B cell (primary cell): ENCODE measurements at places on chromosomes 11 and 22.
A peak's percentile ranks its signal among the peaks of the same experiment; 100 is the strongest.

DNA sequence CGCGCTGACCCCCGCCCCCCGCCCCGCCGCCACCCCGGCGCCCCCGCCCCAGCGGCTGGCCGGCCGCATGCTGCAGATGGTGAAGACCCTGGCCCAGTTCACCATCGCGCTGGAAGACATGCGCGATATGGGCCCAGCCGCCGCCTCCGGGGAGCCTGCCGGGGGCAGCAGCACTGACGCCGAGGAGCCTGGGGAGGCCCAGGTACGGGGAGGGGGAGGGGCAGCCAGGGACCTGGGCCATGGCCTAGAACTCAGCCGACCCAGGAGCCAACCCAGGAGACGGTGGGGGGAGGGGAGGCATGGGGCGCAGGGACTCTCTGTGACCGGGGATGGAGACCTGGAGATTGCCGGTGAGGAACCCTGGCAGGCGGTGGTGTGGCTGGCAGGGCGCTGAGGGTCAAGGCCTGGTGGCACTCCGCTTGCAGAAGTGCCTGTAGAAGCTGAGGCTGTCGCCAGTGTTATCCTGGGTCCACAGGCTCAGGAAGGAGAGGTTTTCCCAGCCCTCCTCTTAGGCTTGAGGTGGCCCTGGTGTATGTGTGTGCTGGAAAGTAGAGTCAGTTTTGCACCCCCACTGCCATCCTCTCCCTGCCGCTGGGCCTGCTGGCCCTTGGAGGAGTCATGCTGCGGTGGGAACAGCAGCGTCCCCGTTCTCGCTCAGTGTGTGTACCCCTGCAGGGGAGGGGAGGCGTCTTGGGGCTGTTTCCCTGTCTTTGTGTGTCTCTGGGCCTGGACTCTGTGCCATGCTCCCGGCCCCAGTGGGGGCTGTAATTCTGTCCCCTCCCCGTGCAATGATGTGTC is 32.9 kb upstream of the RELT start:
- no peak for DNase-seq

GRCh38 chr11:109726061-109726460 is 304.1 kb downstream of the C11orf87 start:
- DNase-seq: no peak

DNA sequence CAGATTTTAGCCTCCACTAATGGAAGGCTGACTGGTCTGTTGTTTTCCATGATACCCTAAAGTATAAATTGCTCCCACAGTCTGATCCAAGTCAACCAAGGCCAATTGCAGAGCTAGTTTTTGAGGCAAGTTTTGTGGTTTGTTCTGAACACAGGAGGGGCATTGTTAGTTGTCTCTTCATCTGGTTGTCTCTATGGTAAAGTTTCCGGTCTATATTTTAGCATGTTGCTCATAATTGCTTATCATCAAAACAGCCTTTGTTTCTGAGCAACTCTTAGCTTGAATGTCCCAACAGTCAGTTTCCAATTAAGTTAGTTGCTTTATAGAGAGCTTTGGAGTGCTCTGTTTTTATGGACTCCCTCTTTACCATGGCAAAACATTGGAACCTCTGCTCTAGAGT is 217.6 kb upstream of the CARD18 start:
- no peak for DNase-seq

GRCh38 chr11:22786475-22786874 is 43.1 kb downstream of the SVIP start:
- DNase-seq: no peak

GRCh38 chr22:31602259-31602952 is 59.6 kb downstream of the PISD start:
- no peak for DNase-seq

DNA sequence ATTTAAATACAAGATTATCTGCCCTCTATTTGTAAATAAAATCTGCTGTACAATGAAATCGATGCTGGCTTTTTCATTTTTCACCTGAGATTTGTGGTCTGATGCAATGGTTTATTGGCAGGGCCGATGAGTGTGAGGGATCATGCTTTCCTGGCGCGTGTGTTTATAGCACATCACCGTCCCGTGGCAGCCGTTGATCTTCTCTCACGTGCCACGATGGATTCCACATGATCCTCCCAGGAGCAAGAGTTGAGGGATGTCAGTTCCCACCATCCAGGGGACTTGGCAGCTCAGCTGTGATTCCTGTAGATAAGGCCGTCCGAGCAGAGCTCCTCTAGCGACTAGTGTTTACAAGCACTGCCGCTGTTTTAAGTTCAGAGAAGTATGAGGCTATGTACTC is 213.7 kb downstream of the TBC1D22A start:
- DNase-seq: no peak

- no peak for DNase-seq
Observed at GRCh38 chr11:487571-488021, 19.4 kb downstream of the RNH1 start.

- DNase-seq: no peak
Observed at GRCh38 chr22:26310616-26311015, 118.4 kb upstream of the ASPHD2 start.

DNA sequence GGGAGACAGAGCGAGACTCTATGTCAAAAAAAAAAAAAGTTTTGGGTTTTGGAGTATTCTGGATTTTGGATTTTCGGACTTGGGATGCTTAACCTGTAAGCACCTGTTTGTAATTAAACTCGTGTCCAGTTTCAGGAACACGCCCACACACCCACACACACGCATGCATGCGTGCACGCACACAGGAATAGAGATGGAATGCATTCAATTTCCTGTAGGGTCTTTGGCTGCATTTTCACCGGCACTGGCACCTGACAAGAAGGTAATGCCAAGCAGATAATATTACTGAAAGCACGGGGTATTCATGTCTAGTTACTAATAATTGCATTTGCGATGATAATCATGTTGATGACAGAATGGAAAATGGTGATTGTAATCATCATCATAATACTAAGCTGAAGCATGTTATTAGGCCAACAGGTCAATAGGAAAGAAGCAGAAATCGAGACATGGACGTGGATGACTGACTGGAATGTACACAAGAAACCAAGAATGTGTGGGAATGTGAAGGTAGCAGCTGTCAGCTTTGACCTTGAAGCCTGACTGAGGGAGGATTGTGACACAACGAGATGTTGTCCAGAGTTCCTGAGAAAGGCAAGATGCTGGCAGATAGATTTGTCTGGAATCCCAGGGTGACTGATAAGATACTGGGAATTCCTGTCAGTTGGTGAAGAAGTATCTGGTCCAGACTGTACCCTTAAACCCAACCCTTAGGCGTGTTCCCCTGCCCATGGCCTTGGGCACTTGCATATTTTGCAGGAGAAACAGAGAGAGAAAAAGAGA is 108.6 kb downstream of the SYN3 start:
- DNase-seq: no peak

DNA sequence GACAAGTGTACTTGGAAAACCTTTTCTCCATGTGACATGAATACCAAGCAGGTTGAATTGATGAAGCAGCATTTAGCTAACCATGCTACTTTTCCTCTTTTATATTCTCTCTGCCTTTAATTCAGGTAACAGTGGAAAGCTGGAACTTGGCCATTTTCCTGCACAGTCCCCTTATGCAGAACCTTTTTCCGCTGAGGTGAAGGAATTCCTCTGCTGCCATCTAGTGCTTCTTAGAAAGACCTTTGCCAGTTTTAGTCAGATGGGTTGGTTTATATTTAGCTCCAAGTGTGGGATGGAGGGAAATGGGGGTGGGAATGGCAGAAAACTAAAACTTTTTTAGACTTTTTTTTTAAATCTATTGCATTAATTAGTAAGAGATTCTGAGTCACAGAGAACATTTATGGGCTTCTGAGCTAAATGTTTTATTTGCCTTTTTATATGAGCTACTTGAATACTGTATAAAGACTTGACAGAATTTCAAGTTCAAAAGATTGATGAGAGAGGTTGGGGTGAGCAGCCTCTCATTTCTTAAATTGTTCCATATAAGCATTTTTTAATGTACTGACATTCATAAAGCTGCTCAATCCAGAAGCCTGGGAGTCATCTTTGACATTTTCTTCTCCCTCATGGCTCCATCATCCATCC is 153.9 kb upstream of the ZC3H12C start:
- no peak for DNase-seq

- DNase-seq: no peak
Observed at GRCh38 chr11:123203934-123204333, 8.9 kb upstream of the CLMP start.

GRCh38 chr22:27150544-27150941 is 493.2 kb downstream of the MIAT start:
- DNase-seq: peak; percentile 5

DNA sequence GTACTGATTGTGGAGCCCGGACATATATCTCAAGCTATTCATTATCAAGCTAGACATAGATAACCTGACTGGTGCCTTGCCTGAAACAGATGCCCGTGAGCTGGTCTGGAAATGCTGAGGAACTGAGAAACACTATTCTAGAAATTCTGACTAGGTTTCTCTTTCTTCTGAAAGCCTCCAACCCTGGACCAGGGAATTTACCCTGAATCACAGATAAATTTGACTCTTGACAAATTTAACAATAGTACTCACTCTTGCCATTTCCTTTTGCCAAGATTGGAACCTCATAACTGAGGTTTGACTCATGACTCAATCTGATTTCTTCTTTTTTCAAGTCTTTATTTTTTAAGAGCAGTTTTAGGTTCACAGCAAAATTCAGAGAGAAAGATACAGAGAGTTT is 189.6 kb upstream of the SYN3 start:
- DNase-seq: no peak

DNA sequence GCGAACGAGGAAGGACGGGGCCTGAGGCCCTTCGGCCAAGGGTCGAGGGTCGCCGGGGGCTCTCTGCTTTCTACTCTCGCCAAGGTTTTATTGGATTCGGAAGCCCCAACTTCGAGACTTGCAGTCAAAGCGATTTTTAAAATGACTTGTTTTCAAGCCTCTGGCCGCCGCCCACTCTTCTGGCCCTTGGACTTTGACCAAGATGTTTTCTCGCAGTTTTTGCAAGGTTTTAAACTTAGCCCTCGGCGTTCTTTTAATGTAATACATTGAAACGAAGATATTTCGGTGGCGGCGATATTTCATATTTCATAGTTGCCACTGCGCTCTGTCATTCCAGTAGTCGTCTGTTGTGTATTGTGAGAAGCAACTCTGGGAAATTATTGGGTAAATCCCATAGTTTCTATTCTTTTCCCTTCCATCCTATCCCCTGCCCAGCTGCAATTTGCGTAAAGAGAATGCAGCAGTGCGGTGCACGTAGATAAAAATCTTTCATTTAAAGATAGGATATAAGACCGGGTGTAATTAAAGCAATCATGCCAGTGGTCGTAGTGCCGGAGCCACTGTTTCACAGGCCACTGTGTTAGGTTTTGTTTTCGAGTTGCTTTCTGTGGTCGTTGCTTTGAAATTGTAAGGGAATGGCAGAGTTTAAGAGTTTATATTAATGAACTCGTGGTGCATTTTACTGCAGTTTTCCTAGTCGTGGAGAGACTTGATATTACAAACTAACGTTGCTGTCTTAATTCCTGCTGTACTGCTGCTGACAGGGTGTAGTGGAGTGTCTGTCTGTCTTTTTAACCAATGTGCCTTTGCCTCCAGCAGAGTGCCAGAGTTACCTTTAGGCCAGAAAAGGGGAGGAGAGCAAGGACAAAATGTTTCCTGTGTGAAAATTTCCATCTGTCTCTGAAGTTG is 702 bp downstream of the BIRC2 start:
- DNase-seq: no peak

DNA sequence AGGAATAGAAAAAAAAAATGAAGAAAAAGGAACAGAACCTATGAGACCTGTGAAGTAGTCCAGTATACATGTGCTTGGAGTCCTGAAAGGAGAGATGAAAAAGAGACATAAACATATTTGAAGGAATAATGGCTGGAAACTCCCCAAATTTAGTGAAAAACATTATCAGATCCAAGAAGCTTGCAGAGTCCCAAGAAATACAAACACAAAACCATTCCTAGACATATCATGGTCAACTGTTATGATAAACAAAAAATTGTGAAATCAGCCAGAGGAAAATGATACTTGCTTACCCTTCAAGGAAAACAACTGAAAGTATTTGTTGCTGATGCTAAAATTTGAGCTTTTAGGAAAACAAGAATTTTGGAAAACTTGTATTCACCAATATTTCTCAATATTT is 250.1 kb downstream of the DDX10 start:
- DNase-seq: no peak

- DNase-seq: peak; percentile 86
Observed at GRCh38 chr22:50276143-50276542, 6.0 kb upstream of the MAPK11 start.

DNA sequence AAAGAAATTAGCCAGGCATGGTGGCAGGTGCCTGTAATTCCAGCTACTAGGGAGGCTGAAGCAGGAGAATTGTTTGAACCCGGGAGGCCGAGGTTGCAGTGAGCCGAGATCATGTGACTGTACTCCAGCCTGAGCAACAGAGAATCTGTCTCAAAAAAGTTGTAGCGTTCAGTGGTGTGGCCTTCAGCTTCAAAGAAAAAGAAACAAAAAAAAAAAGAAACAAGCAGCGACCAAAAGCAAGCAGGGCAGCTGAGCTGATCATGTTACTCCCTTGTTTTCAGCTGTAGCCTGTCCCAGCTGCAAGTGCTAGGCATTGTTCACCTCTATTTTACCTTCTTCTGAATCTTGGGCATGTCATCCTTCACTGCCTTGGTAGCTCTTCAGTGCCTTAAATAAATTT is 37.0 kb downstream of the SFI1 start:
- DNase-seq: no peak
